NCI-H226 (cell line): ENCODE measurements at places on chromosomes 2 and 18.

DNA sequence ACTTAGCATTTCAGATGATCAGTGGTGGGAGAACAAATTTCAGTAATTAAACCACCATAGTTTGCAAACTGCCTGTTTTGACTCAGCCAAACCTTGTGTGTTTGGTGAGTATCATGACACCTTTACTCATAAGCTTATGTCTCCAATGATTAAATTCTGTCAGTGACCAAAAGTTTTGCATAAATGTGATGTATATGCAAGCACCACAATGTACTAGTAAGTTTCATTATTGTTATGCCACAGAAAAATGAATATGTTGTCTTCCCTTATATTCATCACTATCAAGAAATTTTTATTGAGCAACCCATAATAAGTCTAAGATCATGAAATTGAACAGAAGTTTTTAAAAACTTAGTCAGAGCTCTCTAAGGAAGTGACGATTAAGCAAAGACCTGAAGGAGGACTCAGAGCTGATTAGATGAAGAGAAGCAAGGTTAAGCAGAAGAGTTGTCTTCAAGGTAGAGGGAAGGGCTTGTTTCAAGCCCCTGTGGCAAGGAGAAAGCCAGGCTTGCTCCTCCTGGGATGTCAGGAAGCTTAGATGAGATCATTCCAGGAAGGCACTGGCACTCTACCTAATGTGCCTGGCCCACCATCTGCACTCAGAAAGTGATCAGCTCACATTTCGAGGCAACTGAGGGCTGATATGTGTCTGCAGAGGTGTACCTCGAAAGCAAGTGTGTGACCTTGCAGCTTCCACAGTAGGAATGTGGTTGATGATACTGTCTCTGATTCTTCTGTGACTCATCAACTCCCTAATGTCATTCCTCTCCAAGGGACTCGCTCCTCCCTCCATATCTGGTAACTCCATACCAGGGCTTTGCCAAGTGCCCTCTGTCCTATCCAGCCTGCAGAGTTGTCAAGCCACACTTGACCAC, 54.7 kb downstream of the KCTD18 start:
- no peak for DNase-seq

- DNase-seq, result no peak
Measured at GRCh38 chr2:203951366-203951902, 14.9 kb downstream of the ICOS start.

- DNase-seq, result no peak
Measured at GRCh38 chr2:219772697-219773096, 145.3 kb downstream of the SLC4A3 start.

DNA sequence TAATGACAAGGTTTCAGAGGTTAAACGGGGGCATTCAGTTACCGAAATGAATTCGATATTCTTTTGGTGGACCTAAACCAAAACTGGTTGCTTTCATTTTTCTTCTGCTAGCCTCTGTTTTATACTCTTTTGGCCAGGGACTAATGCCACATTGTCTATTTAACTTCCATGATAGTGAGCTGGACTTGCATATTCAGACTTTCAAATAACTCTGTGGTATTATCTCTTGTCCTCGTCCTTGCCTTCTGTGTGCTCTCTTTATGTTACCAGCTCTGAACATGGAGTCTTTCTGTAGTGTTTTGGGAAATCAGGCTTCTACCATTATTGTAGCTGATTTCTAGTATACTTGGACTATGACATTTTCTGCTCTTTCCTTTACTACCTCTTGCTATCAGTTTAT, 75.1 kb downstream of the CCDC102B start:
- no peak for DNase-seq

DNA sequence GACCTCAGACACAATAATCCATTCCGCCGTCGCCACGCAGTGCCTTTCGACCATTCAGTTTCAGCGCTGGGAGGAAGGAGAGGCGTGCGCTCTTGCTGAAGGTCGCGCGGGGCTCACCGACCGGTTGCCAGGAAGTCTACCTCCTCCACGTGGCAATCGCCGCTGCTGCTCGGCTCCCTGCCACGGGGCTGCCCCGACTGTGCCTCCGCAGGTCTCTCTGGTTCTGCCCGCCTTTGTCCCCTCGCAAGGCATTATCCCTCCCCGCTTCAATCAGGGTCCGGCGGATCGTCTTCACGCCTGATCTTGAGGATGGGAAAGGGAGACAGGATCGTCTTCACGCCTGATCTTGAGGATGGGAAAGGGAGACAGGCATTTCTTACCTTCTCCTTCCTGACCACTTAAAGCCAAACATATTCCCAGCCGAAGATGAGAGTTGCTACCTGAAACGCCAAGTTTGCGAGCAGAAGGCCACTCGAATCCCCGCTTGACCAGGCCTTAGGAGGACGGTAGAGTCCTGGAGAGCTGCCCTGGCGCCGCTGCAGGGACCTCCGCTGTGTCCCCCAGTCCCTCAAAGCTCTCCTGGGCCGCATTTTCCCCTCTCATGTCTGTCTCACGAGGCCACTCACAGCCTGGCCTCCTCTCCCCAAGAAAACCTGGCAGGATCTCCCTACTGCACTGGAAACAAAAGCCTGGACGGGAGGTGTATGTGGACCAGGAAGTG, 4.3 kb upstream of the GPR45 start:
- no peak for DNase-seq

DNA sequence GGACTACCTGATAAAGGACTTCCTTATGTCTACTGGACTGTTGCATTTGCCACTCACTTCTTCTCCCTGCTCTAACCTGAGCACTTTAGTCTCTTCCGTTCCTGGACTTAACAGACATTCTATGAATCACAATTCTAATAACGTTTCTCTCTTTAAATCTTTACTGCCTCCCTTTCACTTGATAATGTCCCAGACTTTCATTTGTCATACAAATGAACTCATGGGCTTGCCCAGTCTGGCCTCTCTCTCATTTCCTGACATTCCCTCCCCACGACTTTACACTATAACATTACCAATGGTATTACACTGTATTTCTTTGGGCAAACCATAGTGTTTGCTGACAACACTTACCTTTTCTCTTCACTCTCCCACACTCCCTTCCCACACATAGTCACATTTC, 540.7 kb upstream of the TMEFF2 start:
- no peak for DNase-seq

DNA sequence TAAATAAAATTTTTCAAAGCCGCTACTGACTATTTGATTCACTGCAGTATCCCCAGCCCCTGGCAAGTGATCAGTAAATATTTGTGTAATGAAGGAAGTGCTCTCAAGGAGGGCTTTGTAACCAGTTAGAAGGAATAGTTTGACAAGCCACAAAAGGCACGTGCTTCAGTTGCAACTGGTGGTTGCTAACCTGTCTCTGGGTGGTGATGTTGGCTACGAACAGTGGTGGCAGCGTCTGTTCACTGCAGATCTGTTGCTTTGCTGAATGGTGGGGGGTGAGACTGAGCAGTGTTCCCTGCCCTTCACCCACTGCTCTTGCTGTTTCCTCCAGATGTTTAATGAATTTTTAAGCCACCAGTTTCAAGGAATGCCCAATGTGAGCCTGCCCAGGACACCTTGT, 73.9 kb upstream of the SIX2 start:
- no peak for DNase-seq
